Myocyte (in vitro differentiated cells): ENCODE measurements at places on chromosomes 5 and 9.

GRCh38 chr5:98569288-98569687 lies 204.2 kb upstream of the RGMB start:
- no peak for DNase-seq

DNA sequence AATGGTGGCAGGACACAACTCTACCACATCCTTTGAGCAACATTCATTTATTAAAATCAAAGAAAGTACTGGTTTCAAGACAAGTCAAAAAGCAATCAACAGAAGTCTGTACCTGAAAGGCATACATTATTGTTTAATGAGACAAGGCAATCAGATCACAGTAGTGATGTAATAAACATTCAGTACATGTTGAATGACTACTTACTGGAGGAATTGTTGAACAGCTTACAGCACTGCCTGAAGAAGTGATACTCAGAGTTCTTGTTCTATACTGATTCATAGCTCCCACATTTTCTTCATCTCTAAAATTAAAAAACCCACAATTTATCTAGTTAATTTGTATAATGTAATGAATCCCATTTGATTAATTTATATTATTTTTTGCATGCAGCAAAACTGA lies 18.2 kb downstream of the RIOK2 start:
- DNase-seq = no peak

GRCh38 chr5:149079883-149080282 lies 17.0 kb upstream of the SH3TC2 start:
- no peak for DNase-seq

DNA sequence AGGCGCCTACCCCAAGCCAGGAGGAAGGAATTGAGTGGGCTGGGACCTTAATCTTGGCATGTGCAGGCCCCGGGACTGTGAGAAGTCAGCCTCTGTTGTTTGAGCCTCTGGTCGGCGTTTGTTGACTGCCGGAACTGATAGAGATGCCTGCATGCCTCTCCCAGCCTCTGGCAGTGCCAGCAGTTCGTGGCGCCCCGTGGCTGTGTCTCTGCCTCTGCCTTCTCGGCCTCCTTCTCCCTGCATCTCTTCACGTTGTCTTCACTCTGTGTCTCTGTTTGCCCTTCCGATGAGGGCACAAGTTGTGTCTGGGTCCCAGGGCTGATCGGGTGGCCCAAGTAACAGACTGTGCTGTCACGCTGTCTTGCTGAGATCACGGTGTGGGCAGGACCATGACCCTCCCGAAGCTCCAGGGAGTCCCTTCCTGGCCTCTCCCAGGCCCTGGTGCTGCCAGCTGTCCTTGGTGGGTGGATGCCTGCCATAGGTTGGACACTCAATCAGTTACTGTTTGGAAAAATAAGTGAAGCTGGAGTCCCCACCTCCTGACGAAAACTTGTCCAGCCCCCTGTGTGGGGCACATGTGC lies 133.5 kb upstream of the LPCAT1 start:
- DNase-seq = no peak

- no peak for DNase-seq
These were observed 104.1 kb downstream of the UGCG start for GRCh38 chr9:112000743-112001142.

GRCh38 chr5:150122158-150122510 lies 33.5 kb downstream of the PDGFRB start:
- DNase-seq = no peak

- no peak for DNase-seq
These were observed 6.2 kb downstream of the OXCT1 start for GRCh38 chr5:41863871-41864486.

DNA sequence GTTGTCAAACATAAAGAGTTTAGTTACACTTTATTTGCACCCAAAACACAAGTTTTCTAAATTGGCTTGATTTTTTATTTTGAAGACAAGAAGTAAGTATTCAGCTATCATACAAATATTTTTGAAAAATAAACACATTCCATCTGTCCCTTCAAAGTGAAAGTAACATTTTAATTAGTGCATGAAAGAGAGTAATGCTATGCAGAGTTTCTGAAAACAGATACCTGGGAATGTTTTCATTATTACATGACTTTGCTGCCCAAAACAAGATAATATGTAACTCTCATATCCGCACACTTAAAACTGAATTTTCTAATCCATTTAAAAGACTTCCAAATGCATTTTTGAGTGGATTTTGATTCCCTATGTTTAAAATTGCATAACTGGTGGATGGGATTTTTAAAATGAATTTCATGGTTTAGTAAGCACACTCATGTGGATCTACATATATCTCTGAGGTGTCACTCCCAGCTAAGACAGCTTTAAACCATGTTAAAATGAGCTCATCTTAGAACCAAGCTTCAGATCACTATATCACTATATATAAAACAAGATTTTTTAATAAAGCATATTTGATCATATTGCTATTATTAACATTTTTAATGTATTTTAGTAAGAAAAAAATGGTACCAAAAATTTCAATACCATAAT lies 127.5 kb downstream of the ATPSCKMT start:
- DNase-seq = no peak

DNA sequence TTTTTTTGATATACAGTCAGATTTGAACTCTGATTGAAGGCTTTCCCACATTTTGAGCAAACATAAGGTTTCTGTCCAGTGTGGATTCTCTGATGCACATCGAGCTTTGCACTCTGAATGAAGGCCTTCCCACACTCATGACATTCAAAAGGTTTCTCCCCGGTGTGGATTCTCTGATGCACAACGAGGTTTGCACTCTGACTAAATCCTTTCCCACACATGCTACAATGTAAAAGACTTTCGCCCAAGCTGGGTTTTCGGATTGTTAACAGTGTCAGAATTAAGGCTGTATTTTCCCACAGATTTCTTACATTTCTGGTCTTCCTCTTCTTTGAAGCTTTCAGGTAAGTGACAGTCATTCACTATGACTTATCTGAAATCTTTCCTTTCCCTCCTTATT lies 44.3 kb downstream of the GHR start:
- DNase-seq = no peak

DNA sequence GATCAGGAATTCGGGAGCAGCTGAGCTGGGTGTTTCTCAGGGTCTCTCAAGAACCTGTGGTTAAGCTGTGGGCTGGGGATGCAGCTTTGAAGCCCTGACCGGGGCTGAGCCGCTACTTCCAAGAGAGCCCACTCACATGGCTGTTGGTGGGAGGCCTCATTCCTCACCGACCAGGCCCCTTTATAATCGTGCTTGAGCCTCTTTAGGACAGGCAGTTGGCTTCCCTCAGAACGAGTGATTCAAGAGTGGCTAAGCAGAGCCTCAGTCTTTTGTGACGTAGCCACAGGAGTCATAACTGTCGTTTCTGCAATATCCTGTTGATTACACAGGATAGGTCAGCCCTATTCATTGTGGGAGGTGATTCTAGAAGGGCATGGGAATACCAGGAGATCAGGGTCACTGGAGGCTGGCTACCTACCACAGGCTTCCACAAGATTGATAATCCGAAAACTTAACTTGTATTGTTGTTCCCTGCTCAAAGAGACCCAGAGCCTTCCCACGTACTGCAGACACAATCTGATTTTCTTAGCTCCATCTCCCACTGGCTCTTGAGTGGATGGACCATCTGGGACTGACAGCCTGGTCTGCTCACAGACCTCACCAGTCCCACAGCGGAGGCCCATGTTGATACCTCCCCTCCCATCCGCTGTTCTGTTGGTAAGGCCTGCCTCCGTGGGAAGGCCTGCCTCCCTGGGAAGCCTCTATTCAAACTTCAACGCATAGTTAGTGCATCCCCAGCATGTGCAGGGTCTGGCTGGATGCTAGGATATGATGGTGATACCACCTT lies 3.0 kb upstream of the ERGIC1 start:
- DNase-seq = no peak

DNA sequence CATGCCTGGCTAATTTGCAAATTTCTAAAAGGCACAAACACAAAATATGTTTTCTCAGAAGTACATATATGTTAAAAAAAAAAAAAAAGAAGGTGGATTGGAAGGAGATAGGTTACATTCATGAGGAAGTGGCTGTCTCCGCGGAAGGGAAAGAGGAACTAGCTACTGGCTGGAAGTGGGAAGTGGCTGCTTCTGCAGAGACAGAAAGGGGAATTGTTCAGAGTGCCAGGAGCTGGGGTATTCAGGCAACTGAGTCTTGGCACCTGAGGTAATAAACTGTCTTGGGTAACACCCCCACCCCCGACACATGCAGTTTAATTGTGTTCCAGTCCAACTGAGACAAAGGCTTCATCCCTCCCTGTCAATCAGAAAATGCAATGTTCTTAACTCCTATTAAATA lies 45.6 kb downstream of the S1PR3 start:
- DNase-seq = no peak
